ENCODE measurements at places on chromosomes 1 and 21.

- no peak for DNase-seq
Observed at GRCh38 chr1:7104339-7104738, 319.1 kb downstream of the CAMTA1 start.

GRCh38 chr1:108892356-108893140 is 15.8 kb downstream of the GPSM2 start:
- DNase-seq: no peak

DNA sequence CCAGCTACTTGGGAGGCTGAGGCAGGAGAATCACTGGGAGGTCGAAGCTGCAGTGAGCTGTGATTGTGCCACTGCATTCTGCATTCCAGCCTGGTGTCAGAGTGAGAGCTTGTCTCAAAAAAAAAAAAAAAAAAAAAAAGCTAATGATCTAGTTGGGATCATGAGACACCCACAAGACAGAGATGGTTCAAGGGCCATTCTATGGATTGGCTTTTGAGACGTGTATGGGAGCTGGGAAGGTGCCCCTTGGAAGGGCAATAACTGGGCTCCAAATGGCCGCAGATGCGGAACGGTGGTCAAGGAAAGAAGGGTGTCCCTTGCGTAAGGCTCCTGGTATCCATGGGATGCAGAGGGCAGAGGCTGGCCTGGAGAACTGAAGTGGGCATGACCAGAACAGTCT is 6.8 kb upstream of the ADAM15 start:
- no peak for DNase-seq

DNA sequence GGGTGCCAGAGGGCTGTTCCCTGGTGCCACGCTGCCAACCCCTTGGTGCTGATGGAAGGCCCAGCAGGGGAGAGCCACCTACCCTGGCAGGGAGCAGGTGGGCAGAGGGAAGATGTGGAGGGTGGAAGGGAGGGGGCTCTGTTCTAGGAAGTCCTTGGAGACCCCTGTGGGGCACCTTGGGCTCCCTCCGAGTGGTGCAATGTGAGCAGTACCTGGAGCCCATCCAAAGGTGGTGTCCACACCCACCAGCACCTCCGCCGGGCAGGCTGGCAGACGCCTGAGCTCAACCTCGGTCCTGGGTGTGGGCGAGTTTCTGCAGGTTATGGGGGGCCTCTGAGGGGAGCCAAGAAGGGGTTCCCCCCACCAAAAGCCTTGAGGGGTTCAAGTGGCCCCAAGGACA is 11.3 kb upstream of the DNMT3L start:
- DNase-seq: no peak

- no peak for DNase-seq
Observed at GRCh38 chr1:50981741-50982140, 11.7 kb downstream of the CDKN2C start.

GRCh38 chr1:188584119-188584518 is 1755.4 kb downstream of the PLA2G4A start:
- no peak for DNase-seq

DNA sequence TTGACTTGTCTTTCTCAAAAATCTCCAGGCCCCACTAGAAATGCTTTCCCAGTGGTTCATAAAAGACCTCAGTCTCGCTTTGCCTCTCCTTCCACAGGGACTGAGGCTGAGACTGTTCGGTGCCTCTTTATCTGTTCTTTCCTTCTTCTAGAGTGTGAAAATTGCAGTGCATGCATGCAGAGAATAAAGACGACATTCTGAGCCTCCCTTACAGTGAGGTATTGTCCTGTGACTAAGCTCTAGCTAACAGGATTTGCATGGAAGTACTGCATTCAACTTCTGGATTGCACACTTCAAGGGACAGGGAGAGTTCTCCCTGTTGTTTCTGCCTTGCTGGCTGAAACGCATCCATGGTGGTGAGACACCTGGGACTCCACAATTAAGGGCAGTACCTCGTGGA is 69.1 kb downstream of the COLGALT2 start:
- no peak for DNase-seq

DNA sequence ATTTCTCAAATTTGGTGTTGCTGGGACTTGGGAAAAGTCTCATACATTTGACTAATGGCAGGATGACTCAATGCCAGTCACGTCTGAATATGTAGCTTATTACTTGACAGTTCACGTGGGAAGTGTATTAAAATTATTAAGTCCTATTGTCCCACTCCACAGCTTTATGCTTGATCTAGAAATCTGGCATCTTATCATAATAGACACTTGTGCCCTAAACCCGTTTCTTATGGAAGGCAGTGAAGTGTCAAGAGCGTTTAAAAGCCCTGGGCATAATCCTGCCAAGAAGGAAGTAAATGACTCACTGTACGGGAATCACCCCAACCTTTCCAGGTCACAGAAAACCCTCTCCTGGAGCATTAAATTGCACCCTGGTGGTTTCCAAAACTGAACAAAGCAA is 207.4 kb downstream of the APP start:
- no peak for DNase-seq

DNA sequence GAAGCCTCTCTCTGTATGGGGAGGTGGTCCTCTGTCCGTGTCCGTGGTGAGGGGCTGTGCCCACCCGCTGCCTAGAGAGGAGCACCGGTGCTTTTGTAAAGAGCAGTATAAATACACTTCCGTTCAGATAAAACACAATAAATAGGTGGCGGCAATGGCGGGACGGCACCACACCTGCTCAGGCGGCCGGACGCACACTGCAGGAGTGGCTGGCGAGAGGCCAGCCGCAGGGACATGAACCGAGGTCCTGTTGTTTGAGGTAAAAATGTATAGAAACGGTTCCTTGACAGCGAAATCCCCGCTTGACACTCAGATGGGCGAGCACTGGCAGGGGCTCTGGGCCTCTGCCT is 40.8 kb downstream of the KRTAP10-1 start:
- no peak for DNase-seq

Data from lower lobe of right lung (tissue), 2 donors.